Left renal pelvis (tissue), 4 donors: ENCODE measurements at places on chromosomes 13 and 19.

DNA sequence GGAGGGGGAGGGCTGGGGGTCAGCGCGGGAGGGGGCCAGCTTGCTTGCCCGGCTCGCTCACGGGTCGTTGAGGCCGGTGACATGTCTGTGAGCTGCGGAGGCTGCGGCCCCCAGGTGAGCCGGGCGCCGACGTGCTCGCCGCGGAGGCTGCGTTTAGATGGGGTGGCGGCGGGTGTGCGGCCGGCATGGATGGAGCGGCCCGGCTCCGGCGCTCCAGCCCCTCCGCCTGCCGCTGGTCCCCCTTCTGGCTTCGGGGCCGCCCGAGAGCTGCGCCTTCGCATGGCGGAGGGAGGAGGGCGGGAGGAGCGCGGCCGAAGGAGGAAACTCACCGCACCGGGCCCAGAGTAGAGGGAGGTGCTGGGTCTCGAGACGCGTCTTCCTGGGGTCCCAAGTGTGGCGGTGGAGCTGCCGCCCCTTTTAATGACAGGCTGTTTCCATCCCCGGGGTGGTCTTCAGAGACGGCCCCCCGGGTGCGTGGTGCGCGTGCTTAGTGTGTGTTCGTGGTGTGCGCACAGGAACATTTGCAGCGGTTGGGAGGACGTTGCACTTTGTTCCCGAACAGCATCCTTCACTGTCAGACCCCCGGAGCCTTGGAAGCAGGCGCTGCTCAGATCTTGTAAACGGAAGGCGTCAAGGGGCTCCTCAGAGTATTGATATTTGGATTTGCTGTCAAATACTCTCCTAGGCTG is at the start of gene AKAP11:
TSS of gene AKAP11 (plus strand) at position 38 of the 689 bp plus-strand sequence. CDS start 14,197 bp downstream, outside the sequence.
- DNase-seq = peak; percentile 56

- DNase-seq = no peak
Measured at GRCh38 chr13:86992251-86992650, 678.9 kb upstream of the SLITRK5 start.

GRCh38 chr19:8212212-8212611 is 3.0 kb downstream of the CERS4 start:
- DNase-seq = no peak

- DNase-seq = peak; percentile 28
Measured at GRCh38 chr13:34419025-34419424, 523.0 kb upstream of the NBEA start.
